ENCODE measurements at places on chromosomes 12 and 14.

DNA sequence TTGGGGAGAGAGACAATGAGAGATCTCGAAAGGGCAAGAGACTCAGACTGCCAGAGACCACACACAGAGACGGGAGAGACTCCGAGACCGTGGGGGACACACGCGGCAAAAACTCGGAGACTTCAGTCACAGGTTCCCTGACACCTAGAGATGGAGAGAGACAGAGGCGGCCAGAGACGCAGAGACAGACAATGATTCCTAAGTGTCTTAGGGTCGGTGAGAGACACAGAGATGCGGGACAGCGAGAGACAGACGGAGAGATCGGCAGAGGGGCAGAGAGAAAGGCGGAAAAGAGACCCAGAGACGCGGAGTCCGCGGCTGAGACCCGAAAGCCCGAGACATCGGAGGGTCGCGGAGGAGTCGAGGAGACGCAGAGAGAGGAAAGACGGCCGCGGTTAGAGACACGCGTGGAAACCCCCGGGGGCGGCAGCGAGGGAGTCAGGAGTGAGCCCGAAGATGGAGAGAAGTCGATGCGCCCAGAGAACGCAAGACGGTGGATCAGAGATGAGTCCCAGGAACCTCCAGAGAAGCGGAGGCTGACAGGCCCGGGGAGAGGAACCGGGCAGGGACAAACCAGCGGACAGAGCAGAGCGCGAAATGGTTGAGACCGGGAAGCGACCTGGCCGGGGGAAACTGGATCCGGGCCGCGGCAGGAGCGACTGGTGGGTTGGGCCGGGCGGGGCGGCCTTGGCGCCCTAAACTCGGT is 7.8 kb downstream of the LHX5 start:
- DNase-seq, result no peak

GRCh38 chr12:56991319-56992246 is 14.8 kb downstream of the ZBTB39 start:
- no peak for DNase-seq

GRCh38 chr14:31965071-31965734 is 111.9 kb upstream of the ARHGAP5 start:
- no peak for DNase-seq

DNA sequence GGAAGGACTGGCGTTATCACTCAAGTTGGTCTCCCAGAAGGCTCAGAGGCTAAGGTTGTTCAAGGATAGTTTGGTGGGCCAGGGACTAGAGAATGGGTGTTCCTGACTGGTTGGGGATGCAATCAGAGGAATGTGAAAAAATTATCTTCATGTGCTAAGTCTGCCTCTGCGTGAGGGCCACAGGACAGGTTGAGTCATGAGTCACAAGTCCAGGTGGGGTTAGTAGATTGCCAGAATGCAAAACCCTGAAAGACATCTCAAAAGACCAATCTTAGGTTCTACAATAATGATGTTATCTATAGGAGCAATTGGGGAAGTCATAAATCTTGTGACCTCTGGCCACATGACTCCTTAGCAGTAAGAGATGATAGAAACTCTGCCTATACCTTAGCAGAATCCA is 220.1 kb upstream of the EEA1 start:
- DNase-seq, result no peak

- no peak for DNase-seq
These were observed 7.9 kb upstream of the ITFG2 start for GRCh38 chr12:2804393-2805142.

- no peak for DNase-seq
These were observed 63.5 kb downstream of the LLPH start for GRCh38 chr12:66066929-66067523.

- no peak for DNase-seq
These were observed 127.0 kb downstream of the MED13L start for GRCh38 chr12:116150452-116150851.

- peak; percentile 43 for DNase-seq
These were observed 186.7 kb downstream of the EFCAB11 start for GRCh38 chr14:89767861-89768268.

DNA sequence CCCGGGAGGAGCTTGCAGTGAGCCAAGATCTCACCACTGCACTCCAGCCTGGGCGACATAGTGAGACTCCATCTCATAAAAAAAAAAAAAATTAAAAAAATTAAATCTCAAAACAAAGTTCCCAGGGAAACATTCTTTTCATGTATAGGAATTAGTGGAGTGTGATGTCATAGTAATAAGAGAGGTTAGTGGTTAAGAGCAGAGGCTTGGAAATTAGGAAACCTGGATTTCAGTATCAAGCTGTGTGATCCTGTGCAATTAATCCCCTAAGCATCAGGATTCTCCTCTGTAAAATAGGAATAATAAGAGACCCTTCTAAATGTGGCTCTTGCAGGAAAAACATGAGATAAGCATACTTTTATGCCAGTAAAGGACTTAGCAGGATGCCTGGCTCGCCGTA is 3.1 kb upstream of the TXNRD1 start:
- DNase-seq, result no peak

DNA sequence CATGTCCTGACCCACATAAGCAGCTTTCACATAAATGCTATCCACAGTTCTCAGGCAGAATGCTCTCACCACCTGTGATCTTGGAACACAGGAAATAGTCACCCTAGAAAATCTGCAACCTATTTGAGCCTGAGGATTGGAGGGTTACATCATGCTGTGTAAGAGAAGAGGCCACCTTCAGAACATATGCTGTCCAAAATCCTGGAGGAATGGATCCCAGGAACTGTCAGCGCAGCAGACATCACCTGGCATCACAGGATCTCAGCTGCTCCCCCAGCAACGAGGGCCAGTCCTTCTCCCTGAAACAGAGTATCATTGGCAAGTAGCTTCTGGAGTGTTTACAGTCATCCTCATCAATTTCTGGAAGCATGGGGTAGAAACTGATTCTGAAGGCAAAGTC is 63.2 kb upstream of the LTA4H start:
- DNase-seq, result no peak

DNA sequence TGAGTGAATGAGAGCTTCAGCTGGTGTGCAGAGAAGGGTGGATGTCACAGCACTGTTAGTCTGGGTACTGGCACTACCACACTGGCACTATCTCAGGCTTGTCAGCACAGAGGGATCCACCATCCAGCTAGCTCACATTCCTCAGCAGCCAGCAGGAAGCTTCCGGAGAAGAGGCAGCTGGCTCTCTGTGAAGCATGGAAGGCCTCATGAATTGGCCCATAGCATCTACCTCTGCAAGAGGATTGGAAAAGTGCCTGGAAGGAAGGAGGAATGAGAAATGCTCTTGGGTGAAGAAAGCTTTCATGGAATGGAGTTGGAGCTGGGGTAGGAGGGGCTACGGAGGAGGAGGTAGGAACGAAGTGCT is 9.9 kb downstream of the KRT83 start:
- no peak for DNase-seq

DNA sequence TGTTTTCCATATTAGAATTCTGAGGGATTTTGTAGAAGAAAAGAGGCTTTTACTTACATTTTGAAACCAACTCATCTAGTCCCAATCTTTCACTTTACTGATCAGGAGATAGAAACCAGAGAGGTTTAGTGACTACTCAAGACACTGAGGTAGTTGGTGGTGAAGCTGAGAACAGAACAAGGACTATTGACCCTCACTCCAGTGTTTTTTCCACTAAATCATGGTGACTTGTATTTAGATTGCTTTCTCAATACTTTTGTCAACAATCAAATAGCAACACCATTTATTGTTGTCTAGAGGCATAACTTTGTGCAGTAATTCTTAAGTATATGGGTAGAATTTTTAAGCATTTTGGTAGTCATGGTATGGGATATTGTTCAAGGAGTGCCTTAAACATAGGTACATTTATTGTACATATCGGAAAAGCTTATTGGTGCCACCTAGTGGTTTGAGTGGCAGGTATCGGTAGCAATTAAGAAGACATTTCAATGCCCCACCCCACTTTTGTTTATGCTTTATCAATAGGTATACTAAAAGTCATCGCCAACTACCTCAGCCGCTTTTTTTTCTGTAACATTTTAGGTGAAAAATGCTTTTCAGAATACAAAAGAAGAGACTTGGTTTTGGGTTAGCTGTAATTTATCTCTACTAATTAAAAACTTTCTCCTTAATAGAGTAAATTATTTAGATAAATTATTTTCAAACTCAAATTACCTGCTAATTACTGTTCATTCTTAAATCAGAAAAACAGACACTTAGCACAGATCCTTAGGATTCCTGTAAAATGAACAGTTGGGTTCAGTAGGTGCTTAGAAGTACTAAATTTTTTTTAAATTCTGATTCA is 47.3 kb upstream of the PAWR start:
- peak; percentile 54 for DNase-seq

GRCh38 chr12:70885956-70886355 is 34.6 kb downstream of the PTPRR start:
- no peak for DNase-seq

GRCh38 chr12:121499929-121500793 is 80.7 kb downstream of the KDM2B start:
- peak; percentile 21 for DNase-seq

DNA sequence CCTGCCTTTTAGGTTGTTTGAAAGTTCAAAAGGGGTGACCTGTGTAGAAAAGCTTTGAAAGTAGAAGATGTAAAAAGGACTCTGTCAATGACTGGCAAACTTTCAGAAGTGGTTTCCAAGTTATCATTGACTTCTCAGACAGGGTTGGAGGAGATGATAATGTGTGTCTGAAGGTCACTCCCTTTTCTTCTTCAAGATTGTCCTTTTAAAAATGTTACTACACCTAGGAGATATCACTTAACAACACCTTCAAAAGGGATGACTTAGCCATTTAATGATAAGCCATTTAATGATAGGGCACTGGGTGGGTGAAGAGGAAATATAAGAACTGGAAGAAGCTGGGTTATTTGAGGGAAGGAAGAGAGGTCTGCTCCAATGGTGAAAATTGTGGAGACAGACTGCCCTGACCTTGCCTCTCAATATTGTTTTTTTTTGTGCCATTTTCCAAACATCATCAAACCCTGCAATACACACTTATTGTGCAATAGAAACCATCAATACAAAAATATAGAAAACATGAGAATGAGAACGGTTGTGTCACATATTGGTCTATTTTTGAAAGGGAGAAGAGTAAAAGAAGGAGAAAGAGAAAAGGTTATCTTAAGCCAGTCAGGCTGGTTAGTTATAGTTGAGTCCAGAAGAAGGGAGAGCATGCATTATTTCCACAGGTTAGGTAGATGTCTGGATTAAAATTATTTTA is 38.8 kb downstream of the BEST3 start:
- DNase-seq, result no peak

GRCh38 chr12:6225630-6226001 is 25.4 kb downstream of the CD9 start:
- DNase-seq, result no peak

GRCh38 chr12:47231456-47231855 is 151.7 kb upstream of the AMIGO2 start:
- DNase-seq, result no peak

- no peak for DNase-seq
These were observed 402.8 kb downstream of the AEBP2 start for GRCh38 chr12:19842116-19842515.

DNA sequence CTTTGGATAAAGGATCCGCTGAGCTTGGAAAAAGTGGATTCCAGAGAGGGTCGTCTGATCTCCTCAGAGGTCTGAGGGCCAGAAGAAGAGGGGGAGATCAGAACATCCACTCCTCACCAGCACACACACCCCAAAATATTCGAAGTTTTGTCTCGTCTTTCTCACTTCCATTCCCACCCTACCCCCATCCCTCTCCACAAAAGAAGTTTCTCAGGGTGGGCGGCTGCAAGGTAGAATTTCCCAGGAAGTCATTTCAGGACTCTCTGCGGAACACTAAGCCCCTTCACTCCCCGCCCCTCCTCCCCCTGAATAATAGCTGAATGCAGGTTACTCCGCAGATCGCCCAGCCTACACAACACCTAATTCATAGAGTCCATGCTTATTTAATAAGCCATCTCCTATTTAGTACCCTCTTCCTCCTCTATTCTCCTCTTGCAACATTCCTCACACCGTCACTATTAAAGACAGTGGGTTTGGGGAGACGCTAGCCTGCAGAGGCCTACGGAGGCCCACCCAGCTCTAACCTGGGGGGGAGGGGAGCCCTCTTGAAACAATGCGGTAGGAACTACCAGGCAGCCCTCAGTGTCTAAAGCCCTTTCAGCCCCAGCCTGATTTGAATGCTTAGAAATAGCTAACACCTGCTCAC is 649 bp upstream of the SALL2 start:
- DNase-seq, result no peak

DNA sequence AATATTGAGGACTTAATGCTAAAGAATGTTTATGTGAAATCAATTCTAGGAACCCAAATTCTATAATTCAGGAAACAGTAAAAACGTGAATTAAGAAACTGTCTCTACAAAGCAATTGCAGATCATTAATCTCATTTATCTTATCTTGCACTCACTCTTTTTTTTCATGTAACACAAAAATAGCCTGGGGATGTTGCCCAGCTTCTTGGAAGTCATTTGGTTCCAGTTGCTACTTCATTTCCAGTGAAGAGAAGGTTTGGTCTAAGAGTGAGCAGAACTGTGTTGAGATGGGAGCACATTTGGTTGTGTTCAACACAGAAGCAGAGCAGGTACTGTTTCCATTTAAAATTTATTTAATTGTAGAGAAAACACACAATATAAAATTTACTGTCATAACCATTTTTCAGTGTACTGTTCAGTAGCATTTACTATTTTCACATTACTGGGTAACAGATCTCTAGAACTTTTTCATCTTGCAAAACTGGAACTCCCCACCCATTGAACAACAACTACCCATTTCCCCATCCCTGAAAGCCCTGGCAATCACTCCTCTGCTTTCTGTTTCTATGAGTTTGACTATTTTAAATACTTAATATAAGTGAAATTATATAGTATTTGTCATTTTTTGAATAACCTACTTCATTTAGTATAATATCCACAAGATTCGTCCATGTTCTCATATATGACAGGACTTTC is 9.7 kb downstream of the CLEC6A start:
- no peak for DNase-seq

DNA sequence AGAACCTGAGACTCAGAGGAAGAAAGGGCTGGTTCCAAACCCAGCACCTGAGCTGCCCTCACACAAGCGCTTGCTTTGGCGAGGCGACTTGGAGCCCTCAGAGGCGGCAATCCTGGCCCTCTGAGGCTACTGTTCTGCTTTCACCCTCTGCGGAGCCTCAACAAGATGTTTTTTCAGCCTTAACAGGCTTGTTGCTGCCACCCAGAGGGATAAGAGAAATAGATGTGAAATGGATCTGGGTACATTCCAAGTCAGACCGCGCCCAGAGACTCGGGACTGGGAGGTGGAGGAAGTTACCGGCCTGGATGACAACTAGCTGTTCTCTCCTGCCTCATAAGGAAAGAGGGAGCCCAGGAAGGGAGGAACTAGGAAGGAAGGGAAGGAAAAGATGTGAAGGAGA is 89.6 kb downstream of the TTC7B start:
- DNase-seq, result peak; percentile 4

GRCh38 chr12:128794661-128795529 is 28.9 kb downstream of the SLC15A4 start:
- DNase-seq, result no peak

DNA sequence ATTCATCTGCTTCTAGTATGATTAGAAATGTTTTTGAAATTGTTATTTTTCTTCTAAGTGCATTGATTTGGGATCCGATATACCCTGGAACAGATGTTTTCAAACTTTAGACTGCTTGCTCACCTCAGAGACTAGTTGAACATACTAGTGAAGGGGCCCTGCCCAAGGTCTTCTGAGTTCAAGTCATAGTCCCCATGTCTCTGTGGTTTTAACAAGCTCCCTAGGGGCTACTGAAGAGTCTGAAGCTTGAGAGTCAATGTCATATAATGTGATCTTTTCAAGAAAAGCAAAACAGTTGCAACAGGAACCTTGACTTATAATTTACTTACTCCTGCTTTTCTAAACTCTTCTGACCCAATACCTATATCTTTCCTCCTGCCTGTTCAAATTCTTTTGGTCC is 7.5 kb upstream of the UBE2N start:
- DNase-seq, result no peak
